Activated CD4-positive, CD25-positive, alpha-beta regulatory T cell treated with anti-CD3 and anti-CD28 coated beads, Interleukin-2, amount 50 U/mL, for 72 hours (primary cell): ENCODE measurements at places on chromosomes 2 and 18.
A peak's percentile ranks its signal among the peaks of the same experiment; 100 is the strongest.

GRCh38 chr2:2621855-2622254, 290.8 kb upstream of the MYT1L start:
- no peak for DNase-seq

GRCh38 chr2:23457990-23458682, 73.2 kb downstream of the KLHL29 start:
- no peak for DNase-seq

- DNase-seq, result no peak
Observed at GRCh38 chr2:58497168-58497567, 256.0 kb upstream of the FANCL start.

DNA sequence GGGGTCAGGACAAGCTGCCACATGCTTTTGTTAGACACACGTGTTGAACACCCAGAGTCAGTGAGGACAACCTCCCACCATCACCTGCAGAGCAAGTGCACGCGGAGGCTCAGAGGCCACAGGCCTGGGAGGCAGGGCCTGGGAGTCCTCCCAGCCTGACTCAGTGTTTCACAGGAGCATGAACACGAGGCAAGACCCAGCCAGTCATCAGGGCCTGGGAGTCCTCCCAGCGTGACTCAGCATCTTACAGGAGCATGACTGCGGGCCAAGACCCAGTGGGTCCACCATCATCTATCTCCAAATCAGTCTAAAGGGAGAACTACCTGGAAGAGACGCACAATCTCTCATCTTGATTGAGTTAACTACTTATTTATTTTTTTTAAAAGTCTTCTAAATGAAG, 112.6 kb upstream of the PXDN start:
- no peak for DNase-seq

GRCh38 chr18:11887328-11888128, 20.6 kb downstream of the MPPE1 start:
- no peak for DNase-seq

DNA sequence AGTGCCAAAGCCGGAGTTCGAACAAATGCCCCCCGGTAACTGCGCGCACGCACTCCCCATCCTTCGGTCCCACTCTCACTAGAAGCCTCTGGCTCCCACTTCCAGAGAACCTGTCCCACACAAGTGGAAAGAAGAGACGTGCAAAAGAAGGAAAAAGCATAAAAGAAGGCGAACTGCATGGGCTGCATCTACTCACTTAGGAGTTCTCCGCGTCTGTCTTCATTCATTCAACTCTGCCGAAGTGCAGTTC, 312 bp downstream of the NR4A2 start:
- no peak for DNase-seq

GRCh38 chr2:172231508-172231907, 128.8 kb upstream of the DLX2 start:
- no peak for DNase-seq

- DNase-seq, result no peak
Observed at GRCh38 chr2:152755029-152755428, 36.6 kb downstream of the ARL6IP6 start.

DNA sequence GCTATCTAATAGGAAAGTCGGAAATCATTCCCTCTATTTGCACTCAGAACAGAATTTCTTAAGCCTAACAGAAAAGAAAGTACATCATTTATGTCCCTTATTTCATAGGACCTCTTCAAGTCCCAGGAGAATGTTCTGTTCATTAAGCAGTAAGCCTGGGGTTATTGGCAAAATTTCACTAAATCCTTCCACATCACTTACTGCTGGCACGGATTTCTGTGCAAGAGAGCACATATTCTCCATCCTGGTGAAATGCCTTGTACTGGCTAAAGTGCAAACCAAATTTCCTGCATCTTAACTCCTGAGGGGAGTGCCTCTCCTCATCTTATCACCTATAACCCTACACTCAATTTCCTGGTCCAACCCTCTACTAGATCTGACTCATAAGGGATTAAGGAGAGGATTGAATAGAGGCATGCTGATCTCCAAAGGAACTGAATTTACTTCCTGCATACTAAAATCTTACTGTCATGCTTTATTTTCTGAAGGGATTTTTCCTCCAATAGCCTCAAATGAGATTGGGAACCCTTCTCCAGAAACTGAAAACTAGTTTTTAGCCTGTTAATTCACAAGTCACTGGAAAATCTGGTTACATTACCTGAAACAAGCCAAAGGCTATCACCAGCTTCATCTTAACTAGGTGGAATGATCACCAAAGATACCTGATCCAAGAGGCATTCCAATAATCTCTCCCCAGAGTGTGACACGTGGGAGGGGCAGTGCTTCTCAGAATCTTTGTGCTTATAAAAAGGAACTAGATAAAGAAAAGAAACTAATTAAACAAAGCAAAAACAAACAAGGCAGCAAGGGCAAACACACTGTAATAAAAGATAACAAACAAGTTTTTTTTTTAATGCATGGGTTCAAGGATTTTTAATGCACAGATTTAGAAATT, 311.1 kb downstream of the NR4A2 start:
- no peak for DNase-seq

DNA sequence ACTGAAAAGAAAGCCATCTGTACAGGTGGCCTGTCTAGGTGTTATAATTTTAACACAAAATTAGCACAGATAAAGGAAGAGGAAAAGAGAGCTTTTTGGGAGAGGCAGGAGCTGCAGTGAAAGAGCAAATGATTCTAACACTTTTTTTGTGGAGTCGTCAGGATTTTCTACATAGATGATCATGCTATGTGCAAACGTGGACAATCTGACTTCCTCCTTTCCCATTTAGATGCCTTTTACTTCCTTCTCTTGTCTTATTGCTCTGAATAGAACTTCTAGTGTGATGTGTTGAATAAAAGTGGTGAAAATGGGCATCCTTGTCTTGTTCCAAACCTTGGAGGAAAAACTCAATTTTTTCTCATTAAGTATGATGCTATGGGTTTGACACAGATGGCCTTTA, 334.5 kb downstream of the NBAS start:
- no peak for DNase-seq

DNA sequence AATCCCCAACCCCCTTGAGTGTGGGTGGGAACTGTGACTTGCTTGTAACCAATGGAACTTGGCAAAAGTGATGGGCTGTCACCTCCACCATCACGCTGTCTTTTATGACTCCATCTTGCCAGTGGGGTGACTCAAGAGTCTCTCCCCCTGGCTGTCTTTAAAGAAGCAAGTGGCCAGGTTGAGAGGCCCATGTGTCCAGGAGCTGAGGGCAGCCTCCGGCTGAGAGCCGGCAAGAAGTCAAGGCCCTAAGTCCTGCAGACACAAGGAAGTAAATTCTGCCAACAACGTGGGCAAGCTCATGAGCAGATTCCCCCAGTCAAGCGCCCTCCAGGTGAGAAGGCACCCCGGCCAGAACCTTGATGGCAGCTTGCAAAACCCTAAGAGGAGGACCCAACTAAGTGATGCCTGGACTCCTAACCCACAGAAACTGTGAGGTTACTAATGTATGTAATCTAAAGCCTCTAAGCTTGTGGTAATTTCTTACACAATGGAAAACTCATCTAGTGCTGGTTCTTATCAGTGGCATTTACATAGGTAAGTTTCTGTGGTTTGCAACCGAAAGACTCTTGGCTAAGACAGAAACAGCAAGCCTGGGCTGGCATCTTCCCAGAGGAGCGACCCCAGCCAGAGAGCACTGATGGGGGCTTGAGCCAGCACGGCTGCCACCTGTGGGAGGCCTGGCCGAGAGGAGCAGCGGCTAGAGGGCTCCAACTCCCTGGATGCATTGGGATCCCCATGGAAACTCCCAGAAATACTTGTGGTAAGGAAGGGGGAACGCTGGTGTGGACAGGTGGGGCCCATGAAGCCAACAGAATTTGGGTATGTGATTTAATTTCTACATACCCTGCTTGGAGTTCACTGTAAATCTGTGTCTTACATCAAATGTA, 49.3 kb downstream of the CIB4 start:
- DNase-seq, result peak; percentile 3

- DNase-seq, result no peak
Observed at GRCh38 chr2:236857246-236857645, 228.4 kb upstream of the COPS8 start.
